A549 treated with Mapracorat at 1 μM for 4 hours (cell line): ENCODE measurements at places on chromosomes 3 and 15. TPM values are rescaled to one million over a fixed set of nuclear protein-coding genes. Genes with fewer than 3 reads are reported as not detected.

SPSB4 gene
- 0.07 to 0.21 TPM (median 0.12 TPM) in 5 replicates for total RNA-seq

PAQR5 gene
- total RNA-seq: 68.2 to 104 TPM (median 99.3 TPM) in 5 replicates

ZNF774 gene
- 1.0 to 1.5 TPM (median 1.2 TPM) in 5 replicates for total RNA-seq

ANKRD63 gene
- total RNA-seq: 0.15 to 0.40 TPM (median 0.32 TPM) in 4 of 5 replicates, not detected in the other

ASB14 gene
- not detected in 5 replicates for total RNA-seq

CCR8 gene
- total RNA-seq: not detected in 5 replicates

SPATA12 gene
- 0.36 to 0.62 TPM (median 0.37 TPM) in 5 replicates for total RNA-seq

CACNA2D2 gene
- total RNA-seq: 0.50 to 0.79 TPM (median 0.72 TPM) in 5 replicates

CLDN18 gene
- total RNA-seq: not detected in 5 replicates

TTC21A gene
- total RNA-seq: 1.5 to 2.7 TPM (median 2.2 TPM) in 5 replicates

EXD1 gene
- total RNA-seq: not detected in 5 replicates

GPR149 gene
- not detected in 5 replicates for total RNA-seq

KIF7 gene
- 3.2 to 5.0 TPM (median 4.4 TPM) in 5 replicates for total RNA-seq

NOX5 gene
- 0.21 to 0.43 TPM (median 0.30 TPM) in 5 replicates for total RNA-seq

CYP1A2 gene
- not detected in 5 replicates for total RNA-seq

GADL1 gene
- total RNA-seq: not detected in 5 replicates

ATP13A4 gene
- not detected in 5 replicates for total RNA-seq

EPHA3 gene
- not detected in 5 replicates for total RNA-seq

FGF7 gene
- not detected in 5 replicates for total RNA-seq

TM4SF1 gene
- 1,029 to 1,594 TPM (median 1,260 TPM) in 5 replicates for total RNA-seq

GOLGA8O gene
- total RNA-seq: 0.26 to 0.60 TPM (median 0.35 TPM) in 5 replicates

WDR93 gene
- 0.07 to 0.25 TPM (median 0.19 TPM) in 5 replicates for total RNA-seq

IQCF5 gene
- total RNA-seq: not detected in 5 replicates

KLHL6 gene
- not detected in 5 replicates for total RNA-seq

CEP152 gene
- total RNA-seq: 3.2 to 4.7 TPM (median 3.4 TPM) in 5 replicates

TMEM158 gene
- 8.2 to 15.2 TPM (median 12.6 TPM) in 5 replicates for total RNA-seq

CTXN2 gene
- not detected in 5 replicates for total RNA-seq

FRMD5 gene
- total RNA-seq: 2.2 to 3.2 TPM (median 2.8 TPM) in 5 replicates

SYNM gene
- 32.3 to 37.2 TPM (median 33.7 TPM) in 5 replicates for total RNA-seq

STAC gene
- total RNA-seq: 1.6 to 3.0 TPM (median 2.2 TPM) in 5 replicates

THPO gene
- 0.08 to 0.16 TPM (median 0.15 TPM) in 3 of 5 replicates, not detected in the others for total RNA-seq

SPESP1 gene
- not detected in 5 replicates for total RNA-seq

GOLGA8G gene
- total RNA-seq: not detected in 5 replicates

TRIM42 gene
- total RNA-seq: not detected in 5 replicates

CKMT1A gene
- 2.0 to 3.5 TPM (median 2.7 TPM) in 5 replicates for total RNA-seq
